DMS 273 treated with DMSO at 0.1 percent for 48 hours (cell line): ENCODE measurements at places on chromosomes 7 and 10.

- DNase-seq = no peak
These were observed 1.1 kb upstream of the UMAD1 start for GRCh38 chr7:7639421-7639820.

DNA sequence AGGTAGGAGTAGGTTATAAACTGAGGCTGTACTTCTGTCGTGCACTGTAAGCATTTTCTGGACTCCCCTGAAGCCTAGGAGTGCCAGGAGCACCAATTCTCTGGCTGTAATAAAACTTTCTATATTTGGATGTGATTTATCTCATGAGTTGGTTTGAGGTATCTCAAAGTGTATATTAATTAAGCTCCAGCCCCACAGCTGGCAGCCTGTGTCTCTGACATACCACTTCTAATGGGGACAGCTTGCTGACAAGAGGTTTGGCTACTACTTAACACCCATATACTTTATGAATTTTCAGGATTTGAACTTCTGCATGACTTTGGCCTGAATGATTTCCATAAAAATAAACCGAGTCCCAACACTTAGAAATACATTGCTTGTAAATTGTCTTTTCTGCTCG, 35.2 kb downstream of the CFAP58 start:
- no peak for DNase-seq

DNA sequence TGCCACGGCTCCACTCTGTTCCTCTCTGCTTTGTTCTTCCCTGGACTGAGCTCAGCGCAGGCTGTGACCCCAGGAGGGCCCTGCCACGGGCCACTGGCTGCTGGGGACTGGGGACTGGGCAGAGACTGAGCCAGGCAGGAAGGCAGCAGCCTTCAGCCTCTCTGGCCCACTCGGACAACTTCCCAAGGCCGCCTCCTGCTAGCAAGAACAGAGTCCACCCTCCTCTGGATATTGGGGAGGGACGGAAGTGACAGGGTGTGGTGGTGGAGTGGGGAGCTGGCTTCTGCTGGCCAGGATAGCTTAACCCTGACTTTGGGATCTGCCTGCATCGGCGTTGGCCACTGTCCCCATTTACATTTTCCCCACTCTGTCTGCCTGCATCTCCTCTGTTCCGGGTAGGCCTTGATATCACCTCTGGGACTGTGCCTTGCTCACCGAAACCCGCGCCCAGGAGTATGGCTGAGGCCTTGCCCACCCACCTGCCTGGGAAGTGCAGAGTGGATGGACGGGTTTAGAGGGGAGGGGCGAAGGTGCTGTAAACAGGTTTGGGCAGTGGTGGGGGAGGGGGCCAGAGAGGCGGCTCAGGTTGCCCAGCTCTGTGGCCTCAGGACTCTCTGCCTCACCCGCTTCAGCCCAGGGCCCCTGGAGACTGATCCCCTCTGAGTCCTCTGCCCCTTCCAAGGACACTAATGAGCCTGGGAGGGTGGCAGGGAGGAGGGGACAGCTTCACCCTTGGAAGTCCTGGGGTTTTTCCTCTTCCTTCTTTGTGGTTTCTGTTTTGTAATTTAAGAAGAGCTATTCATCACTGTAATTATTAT, 1.2 kb downstream of the CLDN4 start:
- no peak for DNase-seq

DNA sequence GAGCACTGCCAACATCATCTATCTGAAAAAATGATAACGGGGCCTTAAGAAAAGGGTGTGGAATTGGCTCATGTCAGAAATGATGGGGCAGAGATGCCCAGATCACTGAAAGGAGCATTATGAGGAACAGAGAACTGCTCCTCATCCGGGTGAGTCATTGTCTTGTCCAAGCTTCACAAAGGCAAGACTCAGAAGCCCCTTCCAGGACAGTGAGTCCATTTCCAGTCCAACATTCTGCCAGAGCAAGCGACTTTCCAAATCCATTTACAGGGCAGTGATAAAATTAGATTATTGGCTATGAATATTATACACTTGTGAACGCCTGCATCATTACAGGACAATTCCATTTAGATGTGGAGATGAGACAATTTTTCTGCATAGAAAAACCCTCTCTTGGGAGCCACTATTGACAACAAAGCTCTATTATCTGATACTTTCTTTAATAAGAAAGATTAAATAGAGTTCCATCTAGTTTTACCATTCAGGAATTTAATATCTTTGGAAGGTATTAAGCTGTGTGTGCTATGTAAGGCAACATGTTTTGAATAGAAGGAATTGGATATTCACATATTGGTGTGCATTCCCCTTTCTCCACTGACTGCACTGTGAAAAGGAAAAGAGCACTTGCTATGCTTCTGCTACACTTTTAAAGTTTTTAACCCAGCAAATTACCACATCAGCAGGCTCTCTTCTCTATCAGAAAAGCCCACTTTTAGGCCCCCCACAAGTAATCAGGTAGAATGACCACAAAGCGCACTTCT, 159.6 kb downstream of the NRP1 start:
- no peak for DNase-seq

DNA sequence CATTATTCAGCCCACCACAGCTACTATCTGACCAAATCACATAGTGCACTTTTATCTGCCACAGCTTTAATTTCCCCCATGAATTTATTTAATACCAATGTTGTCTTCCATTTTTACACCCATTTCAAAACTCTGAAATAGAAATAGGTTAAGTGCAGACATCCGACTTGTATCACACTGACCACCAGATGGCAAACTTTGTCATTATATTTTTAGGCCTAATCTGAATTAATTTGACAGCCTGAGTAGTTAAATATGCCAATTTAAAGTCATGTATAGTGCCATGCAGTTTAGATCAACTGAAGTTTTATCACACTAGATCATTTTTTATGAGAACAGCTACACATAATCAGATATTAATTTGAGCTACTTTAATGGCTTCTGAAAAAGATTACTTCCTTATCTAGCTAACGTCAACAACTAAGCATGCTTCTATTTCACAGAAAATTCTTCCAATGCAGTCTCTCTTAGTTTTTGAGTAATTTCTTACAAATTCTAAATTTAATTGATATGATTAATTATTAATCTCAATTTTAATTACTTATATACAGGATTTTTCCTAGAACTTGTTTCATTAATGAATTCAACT, 566.4 kb downstream of the GFRA1 start:
- DNase-seq = no peak

DNA sequence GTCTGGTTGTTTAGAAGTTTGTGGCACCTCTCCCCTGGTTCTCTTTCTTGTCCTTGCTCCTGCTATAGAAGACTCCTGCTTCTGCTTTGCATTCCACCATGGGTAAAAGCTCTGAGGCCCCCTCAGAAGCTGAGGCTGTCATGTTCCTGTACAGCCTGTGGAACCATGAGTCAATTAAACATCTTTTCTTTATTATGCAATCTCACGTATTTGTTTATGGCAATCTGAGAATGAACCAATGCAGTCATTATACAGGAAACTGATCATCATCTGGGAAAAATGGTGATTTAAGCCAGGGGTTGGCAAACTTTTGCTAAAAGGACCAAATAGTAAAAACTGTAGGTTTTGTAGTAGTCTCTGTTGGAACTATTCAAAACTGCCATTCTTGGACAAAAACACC, 175.4 kb downstream of the CSTF2T start:
- no peak for DNase-seq

DNA sequence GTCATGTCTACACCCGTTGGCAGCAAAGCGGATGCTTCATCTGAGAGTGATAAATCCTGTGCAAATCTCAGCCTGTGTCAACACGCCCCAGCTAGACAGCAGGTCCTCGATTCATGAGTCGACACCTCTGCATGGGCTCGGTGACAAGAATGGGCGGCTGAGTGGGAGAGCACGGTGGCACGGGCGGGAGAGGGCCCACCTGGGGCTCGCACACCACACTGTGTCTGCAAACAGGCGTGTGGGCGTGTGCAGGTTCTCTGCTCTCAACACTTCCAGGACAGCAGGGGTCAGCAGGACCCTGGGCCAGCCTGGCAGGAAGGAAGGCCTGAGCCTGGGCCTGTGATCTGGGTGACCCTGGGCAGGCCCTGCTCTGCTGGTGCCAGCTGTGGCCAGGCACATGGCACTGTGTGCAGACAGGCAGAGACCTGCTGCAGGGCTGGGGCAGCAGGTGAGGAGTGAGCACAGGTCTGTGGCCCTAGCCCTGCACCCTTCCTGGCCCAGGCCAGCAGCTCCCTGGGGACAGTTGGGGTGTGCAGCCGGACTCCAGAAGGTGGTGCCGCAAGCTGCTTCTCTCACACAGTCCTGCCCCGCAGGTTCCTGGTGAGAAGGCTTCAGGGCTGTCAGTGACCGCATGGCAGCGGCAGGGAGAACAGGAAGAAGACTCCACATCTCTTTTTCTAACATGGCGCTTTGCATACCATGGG, 216.4 kb downstream of the ELFN1 start:
- DNase-seq = no peak

GRCh38 chr10:72328829-72329204, 25.9 kb downstream of the DNAJB12 start:
- DNase-seq = no peak

- no peak for DNase-seq
These were observed 443.5 kb upstream of the ETV1 start for GRCh38 chr7:14432924-14433323.

DNA sequence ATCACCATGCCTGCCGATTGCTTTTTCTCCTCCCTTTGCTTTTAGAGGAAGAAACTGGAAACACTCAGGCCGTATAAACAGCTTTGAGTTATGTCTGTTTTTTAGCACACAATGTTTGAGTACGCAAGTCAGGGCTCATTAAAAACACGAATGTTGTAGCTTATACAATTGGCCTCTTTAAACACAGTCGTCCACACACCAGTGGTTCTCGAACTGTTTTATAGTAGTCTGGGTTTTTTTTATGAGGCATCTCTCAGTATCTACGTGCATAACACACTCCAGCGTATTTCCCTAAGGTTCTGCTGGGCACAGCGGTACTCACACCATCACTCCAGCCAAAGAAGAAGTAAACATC, 13.4 kb upstream of the CARD11 start:
- DNase-seq = no peak

GRCh38 chr10:86671985-86672710, 3.8 kb downstream of the LDB3 start:
- DNase-seq = no peak

DNA sequence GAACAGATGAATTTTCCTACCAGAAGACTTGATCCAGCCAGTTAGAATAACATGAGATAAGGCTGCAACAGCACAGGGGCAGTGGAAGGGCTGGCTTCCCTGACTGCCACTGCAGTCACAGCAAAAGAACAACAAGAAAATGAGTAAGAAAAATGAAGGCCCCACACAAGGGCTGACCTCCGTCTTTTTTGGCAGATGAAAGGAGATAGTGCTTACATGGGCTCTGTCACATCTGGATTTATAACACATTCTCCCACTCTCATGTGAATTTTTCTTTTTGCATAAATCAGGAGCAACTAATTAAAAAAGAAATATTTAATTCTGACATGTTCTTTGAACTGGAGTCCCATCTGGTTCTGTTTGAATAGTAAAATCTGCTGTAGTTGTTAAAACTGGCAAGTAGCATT, 99.6 kb downstream of the NRP1 start:
- DNase-seq = no peak

DNA sequence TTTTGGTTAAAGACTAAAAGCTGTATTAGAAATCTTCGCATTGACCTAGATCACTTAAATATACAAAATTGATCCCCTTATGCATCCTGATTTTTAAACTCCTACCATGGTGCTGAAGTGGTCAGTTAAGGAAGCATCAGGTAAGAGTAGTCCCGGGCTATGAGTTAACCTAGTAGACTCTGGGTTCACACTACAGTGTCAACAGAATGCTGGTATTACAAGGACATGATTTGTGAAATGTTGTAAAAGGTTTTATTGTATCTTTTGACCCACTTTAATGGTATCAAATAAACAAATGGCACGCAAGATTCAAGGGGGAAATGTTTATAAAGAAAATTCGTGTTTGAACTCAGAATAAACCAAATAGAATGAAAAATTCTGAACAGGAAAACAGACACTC, 36.8 kb downstream of the RTKN2 start:
- no peak for DNase-seq

- DNase-seq = no peak
These were observed 29.7 kb downstream of the GBX1 start for GRCh38 chr7:151137791-151138152.

GRCh38 chr7:50467817-50468610, 17.9 kb upstream of the FIGNL1 start:
- DNase-seq = peak; percentile 57

- no peak for DNase-seq
These were observed 19.7 kb downstream of the TRUB1 start for GRCh38 chr10:114957673-114958072.

DNA sequence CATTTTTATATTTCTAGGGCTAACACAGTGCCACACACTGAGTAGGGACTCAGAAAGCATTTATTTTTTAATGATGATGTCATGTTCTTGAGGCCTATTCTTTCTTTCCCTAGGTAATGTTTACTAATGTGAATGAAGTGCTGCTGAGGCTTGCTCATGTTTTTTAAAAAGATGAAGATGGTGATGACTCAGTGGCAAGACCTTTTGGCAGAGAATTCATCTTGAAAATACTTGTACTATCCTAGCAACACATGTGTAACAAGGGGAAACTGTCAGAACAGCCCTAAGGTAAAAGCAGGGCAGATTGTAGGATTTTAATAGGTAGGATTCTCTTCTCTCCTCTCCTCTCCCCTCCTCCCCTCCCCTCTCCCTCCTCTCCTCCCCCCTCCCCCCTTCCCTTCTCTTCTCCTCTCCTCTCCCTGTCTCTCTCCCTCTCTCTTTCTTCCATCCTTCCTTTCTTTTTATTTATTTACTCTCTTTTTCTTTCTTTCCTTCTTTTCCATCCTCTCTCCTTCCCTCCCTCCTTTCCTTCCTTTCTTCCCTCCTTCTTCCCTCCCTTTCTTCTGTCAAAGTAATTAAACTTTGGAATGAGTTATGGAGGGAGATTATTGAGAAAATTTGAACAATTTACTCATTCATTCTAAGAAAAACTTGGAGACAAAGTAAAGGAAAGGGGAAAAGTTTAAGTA, 75.3 kb downstream of the ZNF92 start:
- no peak for DNase-seq

DNA sequence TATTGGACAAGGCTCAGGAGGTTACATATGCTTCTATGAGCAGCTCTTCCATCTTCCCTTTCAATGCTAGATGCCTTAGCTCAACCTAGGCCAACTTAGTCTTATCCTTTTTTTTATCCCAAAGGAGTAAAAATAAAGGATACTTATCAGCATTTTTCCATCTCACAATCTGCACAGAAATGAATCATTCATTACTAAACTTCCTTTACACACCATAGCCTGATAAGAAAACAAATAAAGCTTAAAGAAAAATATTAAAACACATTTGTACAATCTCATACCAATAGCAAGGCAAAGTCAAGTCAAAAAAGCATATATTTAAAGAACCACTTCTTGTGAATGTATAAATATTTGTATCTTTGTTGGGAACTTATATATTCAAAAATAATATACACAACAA, 407.4 kb downstream of the GRM8 start:
- no peak for DNase-seq
